Kidney (tissue), 22 donors: ENCODE measurements at places on chromosomes 2 and 18. TPM values are rescaled to one million over a fixed set of nuclear protein-coding genes. Genes with fewer than 3 reads are reported as not detected.

Gene MYCN
- total RNA-seq = 1.7 TPM

DNA sequence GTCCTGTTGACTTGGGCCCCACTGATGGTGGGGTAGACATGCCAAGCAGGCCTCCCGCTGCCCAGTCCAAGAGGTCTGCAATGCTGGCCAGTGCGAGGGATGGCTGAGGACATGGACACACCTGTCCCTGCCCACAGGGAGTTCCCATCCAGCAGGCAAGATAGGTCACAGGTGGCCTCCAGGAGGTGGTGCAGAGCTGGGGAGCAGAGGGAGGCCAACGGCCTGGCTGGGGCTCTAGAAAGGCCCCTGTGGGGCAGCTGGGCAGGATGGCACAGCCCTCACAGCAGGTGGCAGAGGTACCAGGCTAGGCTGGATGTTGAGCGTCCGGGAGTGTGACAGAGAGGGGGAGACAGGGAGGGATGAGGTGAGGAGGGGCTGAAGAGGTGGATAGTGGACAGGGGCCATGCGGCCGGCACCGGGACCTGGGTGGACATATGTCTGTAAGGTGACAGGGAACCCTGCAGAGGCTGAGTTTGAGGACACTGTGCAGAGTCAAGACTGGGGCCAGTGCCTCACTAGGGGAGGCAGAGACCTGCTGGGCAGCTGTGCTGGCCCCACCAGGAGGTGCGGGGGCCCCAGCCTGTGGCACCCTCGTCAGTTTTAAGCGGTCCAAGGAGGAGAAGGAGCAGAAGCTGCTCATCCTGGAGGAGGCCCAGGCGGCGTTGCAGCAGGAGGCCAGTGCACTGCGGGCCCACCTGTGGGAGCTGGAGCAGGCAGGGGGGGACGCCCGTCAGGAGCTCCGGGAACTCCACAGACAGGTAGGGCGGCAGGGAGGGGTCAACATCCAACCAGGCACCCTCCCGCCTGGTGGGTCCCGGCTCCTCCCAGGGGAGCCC is 34.3 kb upstream of the SNED1 start:
- no peaks in the 10 kb centered on the region for H3K36me3 ChIP-seq
- no peak overlapping the region for H3K27ac ChIP-seq
- no peak overlapping the region for H3K4me3 ChIP-seq
- peak; percentile 8 for DNase-seq
- H3K4me1 ChIP-seq = peaks cover 7% of the 10 kb centered on the region

- H3K36me3 ChIP-seq = no peaks in the 10 kb centered on the region
- no peaks in the 10 kb centered on the region for H3K4me1 ChIP-seq
- DNase-seq = no peak
- H3K27ac ChIP-seq = no peak overlapping the region
- no peak overlapping the region for H3K4me3 ChIP-seq
- no peaks in the 10 kb centered on the region for H3K27me3 ChIP-seq
Measured at GRCh38 chr2:195543902-195544894, 112.8 kb upstream of the SLC39A10 start.

DNA sequence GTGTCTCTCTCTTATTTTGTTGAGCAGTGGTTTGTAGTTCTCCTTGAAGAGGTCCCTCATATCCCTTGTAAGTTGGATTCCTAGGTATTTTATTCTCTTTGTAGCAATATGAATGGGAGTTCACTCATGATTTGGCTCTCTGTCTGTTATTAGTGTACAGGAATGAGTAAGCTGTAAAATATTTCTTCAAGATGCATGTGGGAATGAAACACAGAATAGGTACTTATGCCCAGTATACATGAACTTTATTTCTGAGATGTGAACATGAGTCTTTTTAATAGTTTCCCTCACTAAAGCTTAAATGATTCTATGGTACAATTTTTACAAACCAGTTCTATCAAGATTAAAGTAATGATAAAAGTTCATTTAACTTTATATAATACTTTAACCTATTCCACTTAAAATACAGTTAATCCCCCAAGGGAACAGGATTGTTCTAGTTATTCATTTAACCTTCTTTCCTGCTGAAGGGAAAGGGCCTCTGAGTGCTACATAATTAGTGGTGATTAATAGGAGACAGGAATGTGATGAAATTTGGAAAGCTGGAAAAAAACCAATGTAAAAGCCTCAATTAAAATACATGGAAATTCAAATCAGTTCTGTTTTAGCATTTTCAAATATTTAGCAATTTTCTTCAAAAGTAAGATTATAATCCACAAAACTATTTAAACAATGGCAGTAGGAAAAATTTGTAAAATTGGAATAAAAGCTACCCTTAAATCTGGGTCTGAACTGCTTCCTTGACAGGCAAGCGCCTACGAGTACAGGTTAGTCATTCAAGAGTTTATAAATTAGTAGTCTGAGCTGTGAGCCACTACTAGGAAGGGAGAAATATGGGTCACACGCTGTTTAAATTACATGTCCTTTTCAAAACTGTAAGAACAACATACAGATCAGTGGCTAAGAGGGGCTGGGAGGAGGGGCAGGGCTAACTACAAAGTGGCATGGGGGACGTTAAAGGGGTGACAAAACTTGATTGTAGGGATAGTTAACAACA is 28.9 kb downstream of the SPIRE1 start:
- H3K4me1 ChIP-seq = no peaks in the 10 kb centered on the region
- H3K27me3 ChIP-seq = no peaks in the 10 kb centered on the region
- DNase-seq = peak; percentile 35
- H3K36me3 ChIP-seq = no peaks in the 10 kb centered on the region
- H3K4me3 ChIP-seq = no peak overlapping the region

DNA sequence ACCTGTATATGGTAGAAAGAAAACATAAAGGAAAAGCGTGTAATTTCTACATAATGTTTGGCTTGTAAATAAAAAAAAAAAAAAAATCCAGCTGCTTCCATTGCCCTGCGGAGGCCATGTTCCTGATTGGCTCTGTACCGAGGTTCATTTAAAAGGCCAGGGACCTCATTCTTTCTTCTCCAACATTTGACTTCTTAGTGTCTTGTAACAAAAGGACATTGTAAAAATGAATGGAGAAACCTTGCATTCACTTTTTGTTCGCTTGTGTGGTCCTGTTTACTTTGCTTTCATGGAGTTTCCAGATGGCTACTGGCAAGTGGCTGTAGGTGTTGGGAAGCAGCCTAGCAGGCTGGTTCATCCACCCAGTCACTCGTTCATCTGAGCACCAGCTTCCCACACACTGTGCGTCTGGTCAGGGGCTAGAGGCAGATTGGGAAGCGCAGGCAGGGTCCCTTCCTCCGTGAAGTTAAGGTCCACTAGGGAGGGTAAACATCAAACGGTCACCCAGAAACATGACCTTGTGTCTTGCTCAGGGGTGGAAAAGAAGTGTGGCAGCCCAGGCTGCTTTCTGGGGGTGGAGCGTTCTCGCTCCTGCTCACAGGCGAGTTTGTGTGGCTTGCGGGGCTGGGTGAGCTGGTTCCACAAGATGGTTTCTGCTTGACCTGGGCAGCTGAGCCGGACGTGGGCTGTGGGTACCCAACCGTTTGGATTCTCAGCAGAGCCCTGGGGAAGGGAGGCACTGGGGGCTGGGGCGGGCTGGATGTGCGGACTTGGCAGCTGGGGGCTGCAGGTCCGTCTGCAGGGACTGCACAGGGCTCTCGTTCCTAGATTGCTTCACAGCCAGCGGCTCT is 260.7 kb downstream of the AGAP1 start:
- H3K36me3 ChIP-seq = no peaks in the 10 kb centered on the region
- no peaks in the 10 kb centered on the region for H3K27me3 ChIP-seq
- DNase-seq = peak; percentile 61
- no peak overlapping the region for H3K4me3 ChIP-seq
